Femur (tissue), 1 donor: ENCODE measurements at places on chromosomes 16 and 17.

DNA sequence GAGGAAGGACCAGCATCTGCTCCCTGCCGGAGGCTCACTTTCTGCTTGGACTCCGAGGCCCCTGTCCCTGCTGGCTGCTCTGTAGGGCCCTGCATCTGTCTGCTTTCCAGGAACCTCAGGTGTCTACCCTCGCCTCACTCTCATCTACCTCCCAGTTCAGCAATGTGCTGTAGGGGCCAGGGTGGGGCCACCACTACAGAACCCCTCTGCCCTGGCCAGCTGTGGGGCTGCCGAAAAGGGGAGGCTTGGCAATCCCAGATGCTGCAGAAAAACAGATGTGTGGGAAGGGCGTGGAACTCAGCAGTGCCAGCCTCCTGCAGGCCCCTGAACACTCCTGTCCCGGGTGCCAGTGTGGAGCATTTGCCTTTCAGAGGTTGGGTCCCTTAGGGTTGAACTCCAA, 80.1 kb upstream of the ZNF469 start:
- DNase-seq = no peak

DNA sequence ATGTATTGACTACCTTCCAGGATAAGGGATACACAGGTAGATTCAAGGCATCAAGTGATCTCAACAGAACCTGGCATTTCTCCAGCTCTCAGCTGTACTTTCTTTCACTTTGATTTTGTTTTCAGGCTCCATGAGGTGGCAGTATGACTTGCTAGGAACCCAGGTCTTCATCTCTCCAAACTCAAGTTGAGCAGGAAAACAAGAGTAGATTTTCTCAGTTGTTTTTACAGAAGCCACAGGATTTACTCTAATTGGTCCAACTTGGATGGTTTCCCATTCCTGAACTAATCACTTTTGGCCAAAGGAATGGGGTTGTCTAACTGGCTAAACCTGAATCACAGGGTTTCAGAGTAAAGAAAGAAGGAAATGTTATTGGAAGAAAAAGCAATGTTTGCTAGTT, 146.6 kb downstream of the TRIM37 start:
- DNase-seq = no peak

GRCh38 chr17:4834681-4835020, 1.5 kb downstream of the MINK1 start:
- no peak for DNase-seq

DNA sequence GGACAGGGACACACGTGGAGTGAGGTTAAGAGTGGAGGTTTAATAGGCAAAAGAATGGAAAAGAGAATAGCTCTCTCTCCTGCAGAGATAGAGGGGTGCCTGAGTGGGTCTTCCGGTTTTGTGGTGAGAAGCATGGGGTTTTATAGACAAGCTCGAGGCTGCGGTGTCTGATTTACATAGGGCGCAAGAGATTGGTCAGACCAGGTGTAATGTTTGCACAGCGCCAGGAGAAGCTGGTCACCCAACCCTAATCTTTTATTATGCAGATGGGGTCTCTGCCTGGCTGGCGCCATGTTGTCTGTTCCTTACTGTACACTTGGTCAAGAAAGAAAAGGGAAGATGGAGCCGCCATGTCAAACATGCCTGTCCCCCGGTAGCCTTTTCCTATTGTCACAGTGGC, 44.5 kb upstream of the MLYCD start:
- DNase-seq = no peak

- DNase-seq = no peak
Observed at GRCh38 chr17:57082441-57082840, 2.6 kb upstream of the AKAP1 start.

DNA sequence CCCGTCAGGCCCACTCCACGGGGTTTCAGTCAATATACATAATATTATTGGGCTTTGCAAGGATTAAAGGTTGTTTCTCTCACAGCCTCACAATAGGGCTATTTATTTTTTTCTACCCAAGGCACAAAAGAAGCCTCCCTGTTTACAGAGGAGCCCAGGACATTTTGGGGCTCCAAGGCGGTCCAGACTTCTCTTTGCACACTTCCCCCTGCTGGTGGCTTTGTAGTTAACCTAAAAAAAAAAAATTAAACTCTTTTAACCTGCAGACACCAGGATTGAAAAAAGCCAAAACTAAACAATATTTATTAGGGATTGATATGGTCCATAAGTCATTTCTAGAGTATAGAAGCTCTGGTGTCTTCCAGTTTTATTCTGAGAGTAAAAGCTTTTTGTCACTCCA, 169.7 kb upstream of the ZFHX3 start:
- DNase-seq = no peak

DNA sequence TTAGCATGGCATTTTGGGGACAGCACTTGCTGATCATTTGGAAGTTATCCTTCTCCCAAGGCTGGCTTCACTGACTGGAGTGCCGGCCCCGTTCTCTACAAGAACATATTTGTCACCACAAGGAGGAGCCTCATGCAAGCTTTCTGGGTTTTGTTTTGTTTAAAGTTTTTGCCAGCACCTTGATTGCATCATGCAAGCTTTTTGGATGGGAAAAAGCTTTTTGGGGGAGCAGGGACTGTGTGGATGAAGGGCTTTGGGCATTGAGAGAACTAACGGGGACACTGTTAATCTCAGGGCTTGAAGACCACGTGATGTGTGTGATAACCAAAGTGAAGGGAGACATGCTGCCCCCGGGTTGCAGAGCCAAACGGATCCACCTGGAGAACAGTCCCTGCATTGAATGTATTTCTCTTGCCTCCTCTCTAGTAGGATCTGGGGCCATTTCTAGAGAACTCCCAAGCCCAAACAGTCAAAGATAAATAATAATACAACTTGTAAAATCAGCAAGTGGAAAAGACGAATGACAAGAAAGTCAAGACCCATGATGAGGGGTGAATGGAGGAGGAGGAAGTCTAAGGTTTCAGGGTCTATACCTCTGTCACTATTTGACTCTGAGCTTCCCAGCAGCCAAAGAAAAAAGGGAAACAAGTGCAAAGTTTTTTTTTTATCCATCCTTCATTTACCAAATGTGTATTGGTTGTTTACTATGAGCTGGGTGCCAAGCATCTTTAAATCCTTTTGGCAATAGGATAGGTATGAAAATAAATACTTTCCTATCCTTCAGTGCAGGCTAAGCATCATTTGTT, 17.2 kb downstream of the TMEM114 start:
- no peak for DNase-seq

- DNase-seq = no peak
Observed at GRCh38 chr16:67975321-67976105, 4.8 kb downstream of the DPEP3 start.
